ENCODE measurements at places on chromosomes 7 and 10.

DNA sequence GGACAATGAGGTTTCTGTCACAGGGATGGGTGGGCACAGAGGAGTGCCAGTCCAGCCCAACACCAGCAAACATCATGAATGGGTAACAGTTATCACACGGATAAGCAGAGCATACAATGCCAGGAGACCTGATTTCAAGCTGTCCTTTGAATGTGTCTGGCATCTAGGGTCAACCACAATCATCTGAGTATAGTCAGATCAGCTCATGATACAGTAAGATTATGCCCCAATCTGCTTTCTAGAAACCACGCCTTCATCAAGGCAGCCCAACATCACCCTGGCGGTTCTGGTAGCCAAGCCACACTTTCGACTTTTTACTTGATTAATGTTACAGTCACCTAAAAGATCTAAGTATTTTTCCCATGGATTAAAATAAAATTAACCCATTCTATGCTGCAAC lies 10.5 kb downstream of the FAM171A1 start:
- DNase-seq = no peak

- no peak for DNase-seq
Measured at GRCh38 chr10:103933557-103934121, 15.7 kb upstream of the STN1 start.

DNA sequence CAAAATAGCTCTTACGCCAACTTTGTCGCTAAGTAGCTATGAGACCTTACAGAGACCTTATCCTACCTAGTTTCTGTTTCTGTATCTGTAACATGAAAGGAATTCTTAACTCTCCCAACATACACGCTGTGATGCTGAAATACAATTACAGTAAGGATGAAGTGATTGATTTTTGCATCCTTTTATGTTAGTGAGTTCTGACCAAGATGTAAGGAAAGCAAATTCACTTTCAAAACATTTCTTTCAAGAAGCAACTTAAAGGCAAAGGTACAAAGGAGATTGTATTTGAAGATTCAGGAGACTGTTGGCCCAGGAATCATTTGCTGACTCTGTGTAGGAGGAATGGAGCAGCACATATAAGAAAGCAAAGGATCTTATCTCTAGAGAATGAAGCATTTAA lies 7.1 kb upstream of the ANK3 start:
- no peak for DNase-seq

GRCh38 chr7:50339990-50340500 lies 35.5 kb downstream of the IKZF1 start:
- DNase-seq = no peak

DNA sequence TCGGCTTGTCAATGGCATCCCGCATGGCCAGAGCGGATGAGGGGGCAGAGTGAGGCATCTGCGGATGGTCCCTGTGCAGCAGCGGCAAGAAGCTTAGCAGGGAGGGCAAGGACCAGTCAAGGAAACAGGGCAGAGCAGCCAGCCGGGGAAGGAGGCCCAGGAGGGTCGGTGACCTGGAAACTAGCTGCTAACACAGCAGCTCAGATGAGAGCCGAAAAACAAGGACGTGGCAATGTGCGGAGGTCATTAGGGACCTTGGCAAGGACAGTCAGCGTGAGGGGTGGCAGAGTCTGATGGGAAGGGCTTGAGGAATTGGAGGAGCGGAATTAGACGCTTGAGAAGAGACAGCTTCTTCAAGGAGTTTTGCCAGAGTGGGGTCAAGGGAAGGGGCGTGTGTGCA lies 20.1 kb upstream of the SH2B2 start:
- no peak for DNase-seq
